ENCODE measurements at places on chromosomes 2 and 18.

GRCh38 chr2:46410273-46411244 is 68.8 kb upstream of the TMEM247 start:
- DNase-seq: peak; percentile 24

- DNase-seq: no peak
These were observed 36.8 kb downstream of the ADAM23 start for GRCh38 chr2:206480161-206480560.

DNA sequence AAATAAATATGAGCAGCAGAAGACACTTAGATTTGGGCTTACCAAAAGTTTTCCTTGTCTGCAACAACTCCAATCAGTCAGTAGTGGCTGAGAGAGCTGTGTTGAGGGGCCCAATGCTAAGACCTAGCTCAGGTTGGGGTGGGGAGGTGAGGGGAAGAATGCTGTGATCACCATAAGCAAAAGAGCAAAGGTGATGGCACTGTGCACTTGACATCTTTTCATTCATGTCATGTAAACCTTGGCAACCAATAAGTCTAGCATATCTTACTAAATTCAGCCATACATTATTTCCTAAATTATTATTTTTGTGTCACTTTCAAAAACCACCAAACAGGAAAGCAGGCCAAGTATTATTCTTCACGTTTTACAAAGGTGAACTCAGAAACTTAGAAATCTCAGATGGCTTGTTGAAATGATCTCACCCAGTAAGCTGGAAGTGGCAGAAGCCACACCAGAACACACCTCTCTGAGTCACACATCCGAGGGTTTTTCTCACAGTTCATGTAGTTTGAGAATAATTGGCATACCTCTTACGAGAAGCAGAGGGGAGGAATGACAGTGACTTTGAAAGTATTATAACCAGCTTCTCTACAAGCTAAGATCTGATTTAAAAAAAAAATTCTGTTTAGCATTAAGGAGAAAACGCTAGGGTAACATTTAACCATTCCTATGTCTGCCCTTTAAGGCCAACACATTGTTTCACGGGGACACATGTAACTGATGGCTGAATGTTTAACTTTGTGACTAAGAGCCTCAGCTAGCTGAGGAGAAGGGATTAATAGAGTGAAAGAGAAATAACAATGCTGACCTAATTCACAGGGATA is 43.3 kb upstream of the SETBP1 start:
- DNase-seq: peak; percentile 48

- DNase-seq: no peak
These were observed 103.2 kb upstream of the SMIM21 start for GRCh38 chr18:75530566-75531211.

DNA sequence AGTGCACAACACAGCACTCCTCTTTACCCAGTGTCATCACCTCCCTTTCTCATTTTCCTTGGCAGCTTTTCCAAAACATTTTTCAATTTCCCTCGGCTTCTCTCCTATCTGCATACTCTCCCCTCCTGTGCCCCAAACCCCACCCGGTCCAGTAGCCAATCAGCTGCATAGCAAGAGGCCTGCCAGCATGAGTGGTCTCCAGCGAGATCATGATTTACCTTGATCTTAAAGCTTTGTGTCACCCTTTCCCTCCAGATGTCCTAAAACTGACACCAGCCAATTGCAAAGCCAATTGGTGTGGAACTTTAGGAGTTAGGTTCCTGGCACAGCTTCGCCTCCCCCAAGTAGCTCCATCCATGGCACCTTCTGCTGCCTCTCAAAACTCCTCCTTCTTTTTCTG is 45.2 kb upstream of the SH3RF3 start:
- no peak for DNase-seq

DNA sequence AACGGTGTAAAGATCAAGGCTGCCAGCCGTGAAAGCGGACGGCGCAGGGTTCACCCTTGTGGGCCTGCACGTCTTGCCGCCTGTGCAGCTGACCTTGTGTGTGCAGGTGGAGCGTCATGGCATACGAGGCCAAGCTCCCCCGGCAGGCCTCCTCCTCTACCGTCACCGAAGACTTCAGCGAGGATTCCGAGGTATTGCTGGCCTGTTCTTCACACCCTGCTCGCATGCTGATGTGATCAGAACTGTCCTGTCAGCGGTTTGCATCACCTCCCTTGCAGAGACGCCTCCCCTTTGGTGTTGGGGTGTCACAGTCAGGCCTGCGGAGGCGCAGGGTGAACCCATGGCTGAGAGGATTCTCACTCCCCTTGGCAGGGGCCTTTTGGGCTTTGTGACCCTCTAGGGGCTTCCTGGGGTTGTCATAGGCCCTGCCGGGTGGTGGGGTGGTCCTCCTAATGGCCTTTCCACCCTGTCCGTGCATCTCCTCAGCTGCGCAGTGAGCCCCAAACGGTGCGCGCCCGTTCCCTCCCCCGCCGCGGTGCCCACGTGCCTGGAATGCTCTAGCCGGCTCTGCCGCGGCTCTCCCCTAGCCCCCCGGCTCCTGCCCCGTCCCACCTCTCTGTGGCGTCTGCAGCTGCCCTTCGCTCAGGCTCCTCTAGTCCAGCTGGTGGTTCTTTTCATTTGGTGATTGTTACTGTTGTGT is 92.5 kb downstream of the DGKD start:
- no peak for DNase-seq

- DNase-seq: no peak
These were observed 442.2 kb upstream of the CWC22 start for GRCh38 chr2:180449171-180449915.

DNA sequence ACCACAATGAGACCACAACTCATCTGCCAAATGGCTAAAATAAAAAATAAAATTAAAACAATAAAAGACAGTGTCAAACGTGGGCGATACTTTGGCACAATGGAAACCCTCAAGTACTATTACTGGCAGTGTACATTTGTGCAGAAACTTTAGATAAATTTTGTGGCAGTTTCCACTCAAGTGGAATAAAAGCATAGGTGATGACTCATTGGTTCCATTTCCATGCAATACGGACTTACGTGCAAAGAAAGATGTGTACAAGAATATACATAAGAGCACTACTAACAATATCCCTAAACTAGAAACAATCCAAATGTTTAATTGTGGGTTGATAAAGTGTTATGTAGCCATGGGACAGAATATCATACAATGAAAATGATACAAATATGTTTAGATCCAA is 259.0 kb upstream of the HNMT start:
- no peak for DNase-seq

DNA sequence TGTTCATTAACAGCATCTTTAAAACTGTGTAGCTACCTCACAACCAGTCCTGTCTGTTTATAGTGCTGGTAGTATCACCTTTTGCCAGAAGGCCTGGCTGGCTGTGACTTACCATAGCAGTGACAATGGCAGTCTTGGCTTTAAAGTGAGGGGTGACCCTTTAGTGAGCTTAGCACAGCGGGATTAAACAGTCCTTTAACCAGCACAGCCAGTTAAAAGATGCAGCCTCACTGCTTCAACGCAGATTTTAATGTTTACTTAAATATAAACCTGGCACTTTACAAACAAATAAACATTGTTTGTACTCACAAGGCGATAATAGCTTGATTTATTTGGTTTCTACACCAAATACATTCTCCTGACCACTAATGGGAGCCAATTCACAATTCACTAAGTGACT is 7.0 kb downstream of the RRM2 start:
- DNase-seq: no peak

DNA sequence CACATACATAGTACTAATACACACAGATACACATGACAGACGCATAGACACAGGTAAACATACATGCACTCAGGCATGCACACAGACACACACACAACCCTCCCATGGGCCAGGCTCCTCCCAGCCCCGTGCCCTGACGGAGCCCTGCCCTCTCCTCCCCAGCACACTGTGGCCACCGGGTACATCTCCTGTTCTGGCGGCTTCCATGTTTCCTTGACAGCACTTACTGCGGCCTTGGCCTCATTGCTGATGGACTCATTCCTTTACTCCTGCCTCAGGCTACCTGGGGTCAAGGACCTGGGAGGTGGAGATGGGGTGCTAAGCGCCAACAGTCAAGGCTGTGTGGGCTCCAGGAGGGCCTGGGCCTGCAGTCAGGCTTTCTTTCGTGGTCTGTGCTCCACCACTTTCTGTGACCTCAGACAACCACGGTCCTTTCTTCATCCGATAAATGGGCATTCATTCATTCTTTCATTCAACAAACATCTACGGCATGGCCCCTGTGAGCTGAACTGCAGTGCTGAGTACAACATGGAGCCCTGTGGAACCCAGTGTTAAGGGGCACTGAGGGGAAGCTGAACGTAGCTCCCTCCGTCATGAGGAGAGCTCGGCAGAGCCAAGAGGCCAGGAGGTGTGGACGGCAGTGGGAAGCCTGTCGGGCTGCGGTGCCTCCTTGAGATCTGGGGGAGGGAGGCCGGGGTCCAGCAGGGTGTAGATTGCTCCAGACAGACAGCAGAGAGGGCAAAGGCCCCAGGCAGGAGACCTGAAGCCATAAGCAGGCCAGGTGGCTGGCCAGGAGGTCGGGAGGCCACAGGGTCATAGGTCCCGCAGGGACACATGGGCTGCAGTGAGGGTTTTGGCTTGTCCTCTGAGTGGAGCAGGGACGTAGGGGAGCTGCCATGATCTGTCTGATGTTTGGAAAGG is 190.4 kb upstream of the HDAC4 start:
- no peak for DNase-seq

GRCh38 chr2:126803434-126803775 is 95.3 kb upstream of the TEX51 start:
- DNase-seq: no peak

DNA sequence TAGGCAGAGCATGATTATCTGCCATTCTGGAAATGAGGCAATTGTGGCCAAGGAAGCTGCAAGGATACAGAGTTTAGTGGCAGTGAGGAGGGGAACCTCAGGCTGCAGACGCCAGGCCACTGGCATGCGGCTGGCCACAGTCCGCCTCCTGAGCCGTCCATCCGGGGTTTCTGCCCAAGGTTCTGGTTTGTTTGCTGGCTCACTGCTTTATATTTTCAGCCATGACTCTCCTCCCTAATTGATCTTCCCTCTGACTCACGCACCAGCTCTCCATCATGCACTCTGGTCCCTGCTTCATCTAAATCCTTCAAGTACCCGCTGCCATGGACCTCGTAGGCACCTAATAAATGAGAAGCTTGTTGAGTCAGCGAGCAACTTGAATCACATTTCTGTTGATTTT is 107.8 kb upstream of the REV1 start:
- no peak for DNase-seq

- no peak for DNase-seq
These were observed 50.5 kb upstream of the CREB1 start for GRCh38 chr2:207479198-207479785.

DNA sequence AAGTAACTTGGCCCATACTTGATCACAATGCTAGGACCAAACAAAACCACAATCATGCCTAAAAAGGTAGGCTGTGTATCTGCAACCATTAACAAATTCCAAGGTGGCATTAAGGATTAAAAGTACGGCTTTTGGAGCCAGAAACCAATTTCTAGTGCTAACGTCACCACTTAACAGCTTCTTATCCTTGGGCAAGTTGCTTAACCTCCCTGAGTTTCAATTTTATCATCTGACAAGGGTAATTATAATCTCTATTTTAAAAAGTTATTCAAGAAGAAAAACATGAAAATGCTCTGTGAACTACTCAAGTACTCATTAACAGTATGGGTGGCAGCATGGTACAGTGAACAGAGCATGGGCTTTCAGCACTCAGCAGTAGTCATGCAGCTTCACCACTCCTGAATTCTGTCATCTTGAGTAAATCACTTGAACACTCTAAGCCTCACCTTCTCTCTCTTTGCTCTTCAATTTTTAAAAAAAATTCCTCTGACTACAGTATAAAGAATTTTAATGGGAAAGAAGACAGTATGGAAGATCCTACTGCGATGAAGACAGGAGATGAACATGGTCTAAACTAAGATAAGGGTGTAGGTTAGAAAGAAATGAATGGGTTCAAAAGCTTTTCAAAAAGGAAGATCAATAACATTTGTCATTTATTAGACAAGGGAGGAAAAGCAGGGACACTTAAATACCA is 69.2 kb downstream of the SS18 start:
- DNase-seq: no peak

DNA sequence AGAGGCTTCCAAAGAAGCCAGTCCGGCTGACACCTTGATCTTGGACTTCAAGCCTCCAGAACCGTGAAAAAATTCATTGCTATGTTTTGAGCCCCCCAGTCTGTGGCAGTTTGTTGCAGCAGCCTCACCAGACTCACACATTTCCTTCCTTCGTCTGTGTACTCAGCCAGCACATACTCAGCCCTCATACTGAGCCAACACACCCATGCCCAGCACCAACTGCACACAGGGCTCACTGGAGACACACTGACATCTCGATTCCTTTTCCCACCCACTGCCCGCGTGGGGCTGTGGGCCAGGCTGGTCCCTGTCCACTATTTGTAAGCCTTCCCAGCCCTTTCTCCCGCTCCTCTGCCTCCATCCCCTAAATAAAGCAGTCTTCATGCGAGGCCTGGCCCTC is 24.1 kb upstream of the NMUR1 start:
- no peak for DNase-seq

DNA sequence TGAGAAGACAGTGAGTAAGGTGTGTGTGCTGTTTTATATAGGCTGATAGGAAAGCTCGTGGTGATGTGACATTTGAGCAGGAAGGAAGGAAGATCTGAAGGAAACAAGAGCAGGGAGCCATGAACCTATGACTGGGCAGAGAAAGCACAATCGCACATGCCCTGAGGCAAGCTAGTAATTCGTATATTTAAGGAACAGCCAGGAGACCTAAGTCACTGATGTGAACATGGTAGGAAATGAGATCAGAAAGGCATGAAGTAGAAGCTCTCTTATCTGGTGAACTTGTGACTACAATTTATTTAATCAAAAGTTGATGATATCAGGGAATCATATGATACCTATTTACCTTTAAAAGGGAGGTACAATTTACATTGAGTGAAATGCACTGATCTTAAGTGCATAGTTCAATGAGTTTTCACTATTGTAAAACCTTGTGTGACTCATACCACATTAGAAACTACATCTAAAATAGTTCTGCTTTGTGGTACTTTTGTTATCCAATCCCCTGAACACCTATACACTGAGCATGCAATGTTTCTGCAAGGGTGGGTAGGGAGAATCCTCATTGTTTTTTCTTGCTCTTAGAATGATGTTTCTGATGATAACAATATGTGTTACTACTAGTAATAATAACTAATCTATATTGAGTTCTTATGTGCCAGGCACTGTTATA is 67.5 kb downstream of the GALNT13 start:
- no peak for DNase-seq

- DNase-seq: no peak
These were observed 38.6 kb upstream of the PRLH start for GRCh38 chr2:237527766-237528165.

DNA sequence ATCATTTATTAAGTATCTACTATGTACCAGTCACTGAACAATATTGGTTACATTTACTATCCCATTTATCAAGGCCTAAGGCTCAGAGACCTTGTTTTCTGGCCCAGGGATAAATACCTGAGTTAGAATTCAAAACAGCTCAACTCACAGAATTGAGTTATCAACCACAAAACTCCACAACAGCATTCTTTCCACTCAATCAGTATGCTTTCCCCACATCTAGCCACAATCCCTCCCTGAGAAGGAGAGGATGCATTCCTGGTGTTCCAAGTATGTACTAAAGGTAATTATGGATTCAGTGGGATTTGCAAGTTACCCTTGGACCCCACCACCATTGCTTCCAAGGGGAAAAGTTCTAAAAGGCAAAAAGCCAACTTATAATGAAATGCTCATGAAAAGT is 104.2 kb upstream of the PID1 start:
- DNase-seq: no peak
